Left renal pelvis (tissue), 4 donors: ENCODE measurements at places on chromosomes 1 and 21.

DNA sequence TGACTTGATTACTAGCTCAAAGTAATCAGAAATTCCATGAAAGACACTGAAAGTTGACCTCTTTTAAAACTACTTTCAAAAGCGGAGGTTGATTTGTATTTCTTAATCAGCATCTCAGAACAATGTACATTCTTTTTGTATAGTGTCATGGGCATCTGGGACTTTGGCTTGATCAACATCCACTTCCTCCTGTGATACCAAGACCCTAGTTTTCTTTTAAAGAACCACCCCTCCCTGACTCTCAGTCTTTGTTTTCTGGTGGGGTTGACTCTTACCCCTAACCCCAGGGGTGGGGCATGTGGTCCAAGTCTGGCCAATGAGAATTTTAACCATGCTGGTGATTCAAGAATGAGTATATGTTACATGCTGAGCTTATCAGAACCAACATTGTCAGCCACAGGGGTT lies 21.7 kb upstream of the IRF2BP2 start:
- no peak for DNase-seq

GRCh38 chr1:63669151-63669961 lies 76.1 kb downstream of the PGM1 start:
- no peak for DNase-seq

GRCh38 chr1:173946380-173946921 lies 29.3 kb upstream of the SERPINC1 start:
- DNase-seq, result no peak

- DNase-seq, result no peak
Observed at GRCh38 chr1:55426619-55427018, 211.5 kb upstream of the USP24 start.

DNA sequence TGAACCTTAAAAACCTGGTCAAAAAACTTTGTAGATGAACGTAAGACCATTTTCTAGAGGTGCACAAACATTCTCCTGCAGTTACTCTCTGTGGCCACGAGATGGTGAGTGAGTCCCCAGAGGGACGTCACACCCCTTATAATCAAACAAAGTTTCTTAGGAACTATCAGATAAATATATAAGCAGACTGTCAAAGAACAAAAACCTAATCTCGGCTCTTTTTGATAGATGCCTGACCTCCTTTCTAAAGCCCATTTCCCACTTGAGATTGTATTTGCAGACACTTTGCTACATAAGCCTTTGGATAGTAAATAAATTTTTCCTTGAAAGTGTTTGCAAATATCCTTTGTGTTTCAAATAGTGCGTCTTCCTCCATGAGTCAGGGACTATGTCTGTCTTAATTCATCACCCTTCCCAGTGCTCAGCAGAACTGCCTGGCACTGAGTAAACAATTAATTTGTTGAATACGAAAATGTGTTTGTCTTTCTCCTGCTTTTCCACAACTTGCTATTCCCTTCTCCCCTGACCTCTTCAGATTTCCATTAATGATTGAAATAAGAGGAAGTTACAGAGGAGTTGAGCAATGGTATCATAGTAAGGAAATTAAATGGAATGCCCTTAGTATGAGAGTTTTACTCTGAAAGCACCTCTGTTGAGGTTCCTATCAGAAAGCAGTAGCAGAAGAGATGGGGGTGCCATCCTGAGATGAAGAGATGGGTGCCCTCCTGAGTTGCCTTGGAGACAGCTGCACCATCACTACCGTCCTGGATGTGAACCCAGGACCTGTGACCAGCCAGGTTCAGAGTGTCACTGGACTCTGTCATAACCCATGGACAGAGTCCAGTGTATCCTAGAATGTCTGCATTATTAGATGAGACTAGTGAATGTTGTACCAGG lies 57.8 kb upstream of the RAVER2 start:
- no peak for DNase-seq

- DNase-seq, result no peak
Observed at GRCh38 chr21:33115631-33116510, 45.9 kb downstream of the OLIG1 start.

- DNase-seq, result no peak
Observed at GRCh38 chr1:9861360-9861759, 37.6 kb upstream of the CLSTN1 start.

DNA sequence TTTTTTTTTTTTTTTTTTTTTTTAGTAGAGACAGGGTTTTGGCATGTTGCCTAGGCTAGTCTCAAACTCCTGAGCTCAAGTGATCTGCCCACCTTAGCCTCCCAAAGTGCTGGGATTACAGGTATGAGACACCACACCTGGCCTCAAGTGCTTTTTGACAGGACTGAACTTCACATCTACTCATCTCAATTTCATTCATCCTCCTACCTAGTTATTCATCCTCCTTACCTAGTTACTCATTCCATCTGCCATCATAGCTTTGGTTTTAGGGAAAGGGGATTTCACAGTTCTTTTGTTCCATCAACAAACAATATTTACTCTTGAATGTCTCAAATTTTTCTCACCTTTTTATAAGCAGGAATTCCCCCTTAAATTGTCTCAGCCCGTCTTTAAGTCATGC lies 38.6 kb upstream of the RALGPS2 start:
- no peak for DNase-seq

- DNase-seq, result no peak
Observed at GRCh38 chr21:37164742-37165141, 91.7 kb downstream of the TTC3 start.

DNA sequence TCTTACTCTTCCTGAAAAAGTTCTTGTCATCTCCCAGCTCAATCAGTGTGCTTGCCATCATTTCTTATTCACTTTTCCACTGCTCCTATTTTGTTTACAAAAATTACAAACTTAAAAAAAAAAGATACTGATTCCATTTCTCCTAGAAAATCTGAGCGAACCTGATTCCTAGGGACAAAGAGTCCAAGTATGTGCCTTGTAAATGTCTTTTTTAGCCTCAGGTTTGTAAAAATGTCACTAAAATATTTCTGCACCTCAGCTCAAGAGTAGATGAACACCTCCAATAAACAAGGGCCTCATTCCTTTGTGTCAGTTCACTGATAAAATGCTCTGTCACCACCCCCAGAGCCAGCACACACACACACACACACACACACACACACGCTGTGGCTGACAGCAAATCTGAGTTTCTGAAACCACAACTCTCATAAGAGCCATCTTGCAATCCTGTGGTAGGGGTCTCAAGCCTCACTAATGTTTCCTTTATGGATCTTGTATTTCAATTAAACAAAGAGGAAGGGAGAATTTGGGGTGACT lies 299.2 kb downstream of the PBX1 start:
- DNase-seq, result no peak

DNA sequence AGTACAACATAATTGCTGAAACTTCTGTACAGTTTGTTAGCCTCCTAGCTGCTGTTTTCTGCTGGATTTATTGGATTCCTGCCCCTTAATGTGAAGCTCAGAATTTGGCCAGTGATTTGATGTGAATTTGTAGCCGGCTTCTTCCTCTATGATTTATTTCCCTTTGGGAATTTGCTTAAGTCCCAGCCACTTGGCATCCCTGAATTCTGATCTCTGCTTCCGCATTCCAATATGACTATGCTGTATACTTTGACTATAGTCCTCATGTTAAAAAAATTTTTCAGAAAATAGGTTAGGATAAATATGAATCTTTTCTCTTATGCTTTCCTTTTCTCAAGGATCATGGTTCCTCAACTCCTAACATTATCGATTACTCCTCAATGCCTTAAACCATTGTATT lies 12.4 kb upstream of the LRIF1 start:
- no peak for DNase-seq

- no peak for DNase-seq
Observed at GRCh38 chr1:175173531-175173930, 19.0 kb downstream of the KIAA0040 start.

DNA sequence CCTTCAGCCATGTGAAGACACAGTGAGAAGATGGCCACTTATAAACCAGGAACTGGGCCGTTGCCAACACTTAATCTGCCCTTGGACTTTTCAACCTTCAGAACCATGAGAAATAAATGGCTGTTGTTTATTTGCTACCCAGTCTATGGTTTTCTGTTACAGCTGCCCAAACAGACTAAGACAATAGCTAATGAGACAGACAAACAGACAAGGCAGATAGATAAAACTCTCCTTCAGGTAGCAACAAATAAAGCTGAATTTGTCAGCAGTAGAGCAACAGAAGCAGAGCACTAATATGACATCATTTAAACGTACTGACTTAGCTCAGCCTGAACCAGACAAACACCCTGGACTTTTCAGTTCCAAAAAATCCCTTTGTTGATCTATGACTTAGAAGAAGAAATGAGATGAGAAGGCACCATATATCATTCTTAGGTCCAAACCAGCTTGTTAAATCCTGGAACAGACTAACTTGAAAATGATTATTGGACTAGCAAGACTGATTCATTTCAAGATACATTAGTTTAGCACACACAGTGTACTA lies 27.0 kb downstream of the ZZZ3 start:
- DNase-seq, result no peak

DNA sequence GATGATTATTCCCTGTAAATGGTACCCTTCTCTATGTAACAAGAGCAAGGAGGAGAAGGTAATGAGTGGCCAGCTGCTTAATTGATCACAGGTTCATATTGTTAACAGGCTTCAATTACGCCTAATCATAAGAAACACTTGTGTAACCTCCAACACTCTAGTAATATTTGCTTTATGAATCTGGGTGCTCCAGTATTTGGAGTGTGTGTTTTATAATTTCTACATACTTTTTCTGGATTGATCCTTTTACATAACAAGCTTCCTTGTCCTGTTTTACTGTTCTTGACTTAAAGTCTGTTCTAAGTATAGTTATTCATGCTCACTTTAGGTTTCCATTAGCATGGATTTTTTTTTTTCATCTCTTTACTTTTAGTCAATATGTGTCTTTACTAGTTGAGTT lies 984.2 kb downstream of the AMY1C start:
- no peak for DNase-seq

- DNase-seq, result no peak
Observed at GRCh38 chr1:92909321-92909720, 51.9 kb downstream of the DIPK1A start.

DNA sequence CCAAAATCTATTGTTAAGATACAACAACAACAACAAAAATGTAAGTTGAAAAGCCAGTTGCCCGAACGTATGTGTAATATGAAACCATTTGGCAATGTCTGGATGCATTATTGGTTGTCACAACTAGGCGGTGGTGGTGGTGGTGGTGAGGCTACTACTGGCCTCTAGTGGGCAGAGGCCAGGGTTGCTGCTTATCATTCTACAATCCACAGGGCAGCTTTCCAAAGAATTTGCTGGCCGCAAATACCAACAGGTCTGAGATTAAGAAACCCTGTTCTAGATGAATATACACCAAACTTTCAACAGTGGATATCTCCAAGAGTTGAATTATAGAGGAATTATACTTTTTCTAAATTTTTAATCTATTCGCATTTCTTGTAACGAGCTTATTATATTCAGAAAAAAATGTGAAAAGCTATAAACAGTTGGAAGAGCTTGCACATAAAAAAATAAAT lies 26.8 kb upstream of the ZNF697 start:
- no peak for DNase-seq

DNA sequence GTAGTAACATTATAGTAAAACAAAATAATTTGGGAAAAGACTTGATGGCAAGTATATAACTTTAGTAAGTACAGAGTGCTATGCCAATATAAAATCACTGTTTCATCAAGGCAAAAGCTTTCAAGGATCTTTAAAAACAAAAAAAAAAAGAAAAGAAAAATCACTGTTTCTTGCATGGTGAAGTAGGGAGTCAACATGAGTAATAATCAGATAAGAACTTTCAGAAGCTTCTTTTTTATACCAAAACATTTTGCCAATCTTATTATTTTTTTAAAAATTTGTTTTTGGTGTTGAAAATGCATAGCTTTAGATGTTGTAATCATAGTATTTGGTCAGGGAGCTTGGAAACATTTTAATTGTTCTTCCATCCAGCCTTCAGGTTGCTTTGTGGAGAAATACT lies 37.2 kb downstream of the CAMSAP2 start:
- DNase-seq, result no peak
